CD4-positive, alpha-beta T cell (primary cell): ENCODE measurements at places on chromosomes 1 and 21. TPM values are rescaled to one million over a fixed set of nuclear protein-coding genes. Genes with fewer than 3 reads are reported as not detected.

DNA sequence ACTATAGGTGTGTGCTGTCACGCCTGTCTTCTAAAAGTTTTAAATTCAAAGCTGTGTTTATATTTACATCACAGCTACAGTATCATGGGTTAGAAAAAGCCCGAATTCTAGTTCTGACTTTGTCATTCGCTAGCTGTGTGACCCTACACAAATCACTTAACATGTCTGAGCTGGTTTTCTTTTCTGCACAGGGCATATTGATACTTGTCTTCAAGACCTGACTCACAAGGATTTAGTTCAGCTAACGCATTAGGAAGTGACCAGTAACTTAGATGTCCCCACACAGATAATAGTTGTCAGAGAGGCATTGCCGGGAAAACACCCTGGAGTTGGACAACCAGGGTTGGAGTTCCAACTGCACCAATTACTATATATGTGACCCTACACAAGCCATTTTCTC is 25.9 kb downstream of the GIPC2 start:
- H3K4me3 ChIP-seq, result no peak overlapping the region
- H3K4me1 ChIP-seq, result no peaks in the 10 kb centered on the region
- DNase-seq, result no peak
- H3K36me3 ChIP-seq, result no peaks in the 10 kb centered on the region
- H3K27ac ChIP-seq, result no peak overlapping the region

DNA sequence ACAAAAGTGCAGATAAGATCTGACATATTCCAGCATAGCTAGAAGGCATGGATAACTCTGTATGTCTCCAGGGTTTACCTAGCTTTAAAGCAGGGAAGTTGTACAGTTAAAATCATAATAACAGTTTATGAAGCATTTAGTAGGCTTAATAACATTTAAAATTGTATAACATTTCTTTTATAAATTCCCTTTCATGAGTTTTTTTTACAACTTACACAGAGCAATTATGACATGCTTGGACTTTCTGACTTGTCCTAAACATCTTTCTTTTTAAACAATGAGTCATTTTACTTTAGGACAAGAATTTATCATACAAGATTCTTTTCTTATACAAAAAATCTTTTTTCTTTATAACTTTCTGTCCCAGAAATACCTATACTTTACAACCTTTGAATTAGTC is 408.5 kb upstream of the NEGR1 start:
- no peak for DNase-seq
- no peaks in the 10 kb centered on the region for H3K36me3 ChIP-seq
- H3K27me3 ChIP-seq, result no peaks in the 10 kb centered on the region
- no peaks in the 10 kb centered on the region for H3K4me1 ChIP-seq

DNA sequence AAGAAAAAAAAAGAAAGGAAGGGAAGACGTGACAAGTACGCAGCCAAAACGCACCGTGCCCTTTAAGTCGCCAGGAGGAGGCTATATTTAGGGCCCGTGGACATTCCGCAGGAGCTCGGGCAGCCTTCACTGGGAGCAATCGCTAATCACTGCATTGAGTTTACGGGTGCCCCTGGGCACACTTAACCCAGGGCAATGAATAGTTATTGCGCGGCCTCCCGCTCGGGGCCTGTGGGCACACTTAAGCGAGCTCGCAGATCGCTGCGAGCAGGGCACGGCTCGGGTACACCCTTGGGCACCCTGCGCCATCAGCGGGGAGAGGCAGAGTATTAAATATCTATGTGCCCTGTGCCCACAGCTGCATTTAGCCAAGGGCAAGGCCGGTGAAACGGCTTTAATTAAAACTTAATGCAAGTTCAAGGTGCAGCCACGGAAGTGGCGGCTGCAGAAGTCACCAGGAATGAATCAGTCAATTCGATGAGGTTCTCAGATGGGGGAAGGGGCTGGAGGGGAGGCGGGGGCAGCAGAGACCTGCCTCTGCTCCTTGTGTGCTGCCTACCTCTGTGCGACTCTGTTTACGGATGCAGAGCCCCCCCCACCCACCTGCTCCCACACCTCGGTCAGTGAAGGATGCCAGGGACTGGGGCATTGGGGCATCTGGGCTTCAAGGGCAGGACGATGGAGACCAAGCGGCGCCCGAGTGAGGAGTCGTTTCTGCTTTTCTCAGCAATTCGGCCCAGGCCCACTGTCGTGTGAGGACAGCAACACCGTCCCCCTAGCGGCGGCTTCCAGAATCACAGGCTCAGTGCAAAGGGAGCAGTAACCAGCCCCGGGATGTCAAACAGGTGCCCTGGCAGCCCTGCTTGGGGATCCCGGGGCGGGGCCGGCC is 51.8 kb upstream of the TARDBP start:
- H3K4me3 ChIP-seq, result no peak overlapping the region
- H3K27me3 ChIP-seq, result peaks cover 7% of the 10 kb centered on the region
- H3K4me1 ChIP-seq, result peaks cover 18% of the 10 kb centered on the region
- H3K27ac ChIP-seq, result no peak overlapping the region

The S100A7A gene
- not detected for total RNA-seq

DNA sequence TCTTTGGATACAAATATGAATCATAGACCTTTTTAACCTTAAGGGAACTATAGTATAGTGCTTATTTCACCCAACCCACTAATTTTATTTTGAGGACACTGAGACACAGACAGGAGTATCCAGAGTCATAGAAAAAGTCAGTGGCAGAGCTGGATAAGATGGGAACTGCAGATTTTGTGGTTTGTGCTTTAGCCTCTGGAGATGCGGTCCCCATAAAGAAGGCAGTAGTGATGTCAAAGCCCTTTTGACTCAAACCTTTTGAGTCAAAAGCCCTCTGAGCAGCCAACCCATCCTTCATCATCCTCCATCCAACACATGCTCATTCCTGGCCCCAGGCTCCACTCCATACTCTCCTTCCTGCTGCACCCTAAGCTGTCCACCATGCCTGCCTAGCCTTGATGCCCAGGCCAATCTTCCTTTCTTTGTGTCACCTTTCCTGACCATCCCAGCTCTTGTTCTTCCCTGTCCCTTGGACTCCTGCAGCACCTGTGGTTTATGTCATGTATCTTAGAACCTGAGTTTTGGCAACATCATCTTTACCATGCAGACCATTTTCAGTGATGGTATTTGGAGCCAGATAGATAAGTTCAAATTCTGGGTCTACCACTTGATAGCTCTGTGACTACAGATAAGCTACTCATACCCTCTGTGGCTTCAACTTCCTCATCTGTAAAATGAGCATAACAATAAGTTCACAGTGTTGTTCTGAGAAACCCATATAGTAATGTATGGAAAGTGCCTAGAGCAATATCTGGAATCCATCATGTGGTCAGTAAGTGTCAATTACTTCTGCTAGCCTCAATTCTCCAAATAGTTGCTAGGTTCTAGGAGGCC is 20.1 kb downstream of the SLAMF1 start:
- DNase-seq, result no peak
- peak overlapping the region; percentile 44 for H3K27ac ChIP-seq
- no peak overlapping the region for H3K4me3 ChIP-seq
- H3K4me1 ChIP-seq, result peaks cover 91% of the 10 kb centered on the region

The IGSF5 gene
- total RNA-seq, result not detected

DNA sequence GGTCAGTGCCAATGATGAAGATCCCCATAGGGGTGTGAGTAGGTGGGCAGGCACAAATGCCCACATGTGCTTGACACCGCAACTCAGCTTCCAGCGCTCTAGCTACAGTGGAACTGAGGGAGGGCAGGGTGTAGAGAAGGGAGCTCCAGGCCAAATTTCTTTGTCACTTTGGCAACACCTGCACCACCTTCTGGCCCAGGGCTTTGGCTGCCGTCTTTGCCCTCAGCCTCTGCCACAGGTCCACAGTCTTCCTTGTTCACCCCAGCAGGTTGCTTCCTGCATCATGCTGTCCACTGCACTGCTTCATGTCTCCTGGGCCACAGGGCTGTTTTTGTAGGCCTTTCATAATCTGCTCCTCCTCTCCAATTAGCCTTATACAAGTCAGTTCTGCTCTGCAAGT is 20.4 kb upstream of the FMOD start:
- no peak overlapping the region for H3K4me3 ChIP-seq
- no peaks in the 10 kb centered on the region for H3K4me1 ChIP-seq
- no peak for DNase-seq
- H3K27me3 ChIP-seq, result peaks cover 5% of the 10 kb centered on the region
- H3K36me3 ChIP-seq, result no peaks in the 10 kb centered on the region

DNA sequence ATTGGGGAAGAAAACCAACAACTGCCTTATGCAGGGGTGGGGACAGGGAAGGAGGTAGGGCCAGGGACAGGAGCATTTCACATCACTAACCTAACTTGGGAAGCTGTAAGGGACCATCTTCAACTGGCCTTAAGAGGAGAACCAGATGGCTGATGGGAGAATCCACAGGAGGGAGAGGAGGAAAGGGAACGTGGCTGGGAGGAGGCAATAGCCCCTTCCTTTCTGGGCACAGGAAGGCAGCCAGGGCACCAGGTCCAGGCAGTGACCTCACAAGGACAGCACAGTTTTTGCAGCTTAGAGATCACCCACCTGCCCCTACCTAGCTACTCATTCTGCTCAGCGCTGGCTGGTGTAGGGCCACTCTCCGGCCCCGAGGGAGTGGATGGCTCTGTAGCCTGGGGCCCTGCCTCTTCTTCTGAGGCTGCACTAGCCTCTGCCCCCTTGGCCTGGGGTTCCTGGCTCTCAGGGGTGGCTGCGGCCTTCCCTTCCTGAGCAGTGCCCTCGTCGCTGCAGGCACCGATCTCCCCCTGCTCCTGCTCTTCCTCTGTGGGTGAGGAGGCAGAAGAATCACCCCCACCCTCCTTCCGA is 1.7 kb downstream of the MARCKSL1 start:
- peaks cover 44% of the 10 kb centered on the region for H3K36me3 ChIP-seq
- H3K4me3 ChIP-seq, result peak overlapping the region; percentile 59
- no peak for DNase-seq
- peaks cover 49% of the 10 kb centered on the region for H3K4me1 ChIP-seq

DNA sequence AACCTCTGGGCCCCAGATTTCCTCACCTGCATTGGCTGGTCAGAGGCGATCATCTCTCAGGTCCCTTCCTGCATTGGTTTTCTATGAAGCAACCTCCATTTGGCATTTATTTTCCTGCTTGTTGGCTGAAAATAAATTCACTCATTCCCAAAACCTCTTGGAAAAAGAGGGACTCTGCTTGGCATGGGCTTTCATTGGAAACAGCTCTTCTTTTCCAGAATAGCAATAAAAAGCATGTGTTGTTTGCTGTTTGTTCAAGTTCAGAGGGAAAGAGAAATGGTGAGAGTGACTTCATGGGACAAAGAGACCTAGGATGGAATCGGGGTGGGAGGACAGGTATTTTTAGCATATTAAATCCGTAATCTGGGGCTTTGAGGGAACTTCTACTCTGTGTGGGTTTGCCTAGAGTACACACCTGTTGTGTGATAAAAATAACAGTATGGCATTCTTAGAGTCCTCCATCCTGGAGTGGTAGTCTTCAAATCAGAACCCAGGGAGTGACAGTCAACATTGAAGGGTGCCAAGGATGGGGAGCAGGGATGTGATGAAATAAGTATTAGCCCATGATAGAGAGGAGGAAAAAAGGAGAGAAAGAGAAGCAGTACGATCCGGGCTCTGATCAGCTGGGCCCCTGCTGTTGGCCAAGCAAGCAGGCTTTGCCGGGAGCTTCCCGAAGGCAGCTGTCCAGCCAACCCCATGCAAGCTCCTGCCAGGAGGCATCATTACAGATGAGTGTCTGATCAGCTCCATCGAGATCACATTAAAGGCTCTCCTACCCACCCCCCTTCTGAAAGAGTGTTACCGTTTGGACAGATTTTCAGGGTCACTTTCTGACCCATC is 131.9 kb upstream of the NFIA start:
- no peaks in the 10 kb centered on the region for H3K36me3 ChIP-seq
- no peaks in the 10 kb centered on the region for H3K27me3 ChIP-seq
- no peak overlapping the region for H3K27ac ChIP-seq

The LCE2C gene
- total RNA-seq, result not detected

The DDOST gene
- total RNA-seq, result 96.1 TPM

- DNase-seq, result no peak
- H3K36me3 ChIP-seq, result peaks cover 85% of the 10 kb centered on the region
- H3K27ac ChIP-seq, result no peak overlapping the region
- H3K4me1 ChIP-seq, result peaks cover 12% of the 10 kb centered on the region
- no peak overlapping the region for H3K4me3 ChIP-seq
These were observed 11.2 kb downstream of the SFT2D2 start for GRCh38 chr1:168236836-168237611.

- no peaks in the 10 kb centered on the region for H3K4me1 ChIP-seq
- no peak overlapping the region for H3K4me3 ChIP-seq
- H3K27me3 ChIP-seq, result peaks cover 20% of the 10 kb centered on the region
- no peak overlapping the region for H3K27ac ChIP-seq
- no peak for DNase-seq
These were observed 12.9 kb upstream of the LELP1 start for GRCh38 chr1:153190373-153190772.

DNA sequence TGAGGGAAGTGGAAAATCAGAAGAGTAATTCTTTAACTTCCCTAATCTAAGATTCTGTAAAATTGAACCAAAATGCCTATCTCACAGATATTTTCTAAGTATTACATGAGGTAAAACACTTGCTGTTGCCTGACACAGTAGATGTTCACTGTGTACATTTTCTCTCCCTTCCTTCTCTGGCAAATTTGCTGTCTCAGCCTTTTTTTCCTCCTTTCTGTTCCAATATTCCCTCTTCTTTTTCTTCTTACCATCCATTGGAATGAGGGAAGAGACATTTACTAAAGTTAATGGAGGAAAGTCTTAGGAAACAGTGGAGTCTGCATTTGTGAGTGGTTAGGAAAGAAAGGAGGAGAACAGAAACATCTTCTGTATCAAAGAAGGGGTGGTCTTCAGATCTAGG is 239.9 kb downstream of the ZP4 start:
- no peaks in the 10 kb centered on the region for H3K27me3 ChIP-seq
- DNase-seq, result no peak
- H3K27ac ChIP-seq, result no peak overlapping the region
- H3K4me3 ChIP-seq, result no peak overlapping the region
- no peaks in the 10 kb centered on the region for H3K4me1 ChIP-seq

The DIO1 gene
- not detected for total RNA-seq

DNA sequence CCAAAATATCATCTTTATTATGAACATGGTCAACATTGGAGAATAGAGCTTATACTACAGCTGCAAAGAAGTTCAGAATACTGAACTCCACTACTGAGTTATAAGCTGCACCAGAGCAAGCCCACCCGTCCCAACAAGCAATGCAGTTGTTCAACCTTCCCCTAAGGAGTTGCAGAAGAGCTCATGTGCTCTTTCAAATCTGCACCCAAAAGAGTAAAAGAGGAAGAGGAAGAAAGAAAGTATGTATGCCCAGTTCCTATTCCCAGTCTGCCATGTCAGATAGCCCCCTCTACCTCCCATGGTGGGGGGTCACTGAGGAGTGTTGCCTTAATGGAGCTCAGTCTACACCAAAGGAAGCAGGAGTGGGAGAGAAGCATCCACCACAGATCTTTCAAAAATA is 6.9 kb downstream of the C1orf162 start:
- peaks cover 40% of the 10 kb centered on the region for H3K4me1 ChIP-seq
- H3K27ac ChIP-seq, result no peak overlapping the region
- no peaks in the 10 kb centered on the region for H3K27me3 ChIP-seq

DNA sequence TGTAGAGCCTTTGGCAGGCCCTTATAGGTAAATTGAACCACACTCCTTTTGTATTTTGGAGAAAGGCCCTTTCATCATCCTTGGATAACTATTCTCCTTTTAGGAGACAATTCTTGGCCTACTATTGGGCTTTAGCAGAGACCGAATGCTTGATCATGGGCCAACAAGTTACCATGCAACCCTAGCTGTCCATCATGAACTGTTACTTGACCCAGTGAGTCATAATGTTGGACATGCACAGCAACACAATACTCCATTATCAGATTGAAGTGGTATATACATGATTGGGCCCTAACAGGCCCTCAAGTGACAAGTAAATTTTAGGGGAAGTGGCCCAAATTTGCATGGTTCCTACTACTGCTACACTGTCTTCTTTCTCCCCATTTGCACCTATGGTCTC is 84.4 kb downstream of the CATSPERE start:
- DNase-seq, result no peak
- no peak overlapping the region for H3K27ac ChIP-seq
- H3K36me3 ChIP-seq, result no peaks in the 10 kb centered on the region
